ENCODE measurements at places on chromosomes 13 and 19.

GRCh38 chr19:48069435-48069834 is 25.6 kb upstream of the CABP5 start:
- no peak for DNase-seq

GRCh38 chr13:75904012-75904411 is 267.9 kb downstream of the LMO7 start:
- DNase-seq = no peak

- no peak for DNase-seq
These were observed 97.4 kb downstream of the ATP8A2 start for GRCh38 chr13:25469169-25469525.

GRCh38 chr13:97549201-97549600 is 115.2 kb downstream of the RAP2A start:
- no peak for DNase-seq

DNA sequence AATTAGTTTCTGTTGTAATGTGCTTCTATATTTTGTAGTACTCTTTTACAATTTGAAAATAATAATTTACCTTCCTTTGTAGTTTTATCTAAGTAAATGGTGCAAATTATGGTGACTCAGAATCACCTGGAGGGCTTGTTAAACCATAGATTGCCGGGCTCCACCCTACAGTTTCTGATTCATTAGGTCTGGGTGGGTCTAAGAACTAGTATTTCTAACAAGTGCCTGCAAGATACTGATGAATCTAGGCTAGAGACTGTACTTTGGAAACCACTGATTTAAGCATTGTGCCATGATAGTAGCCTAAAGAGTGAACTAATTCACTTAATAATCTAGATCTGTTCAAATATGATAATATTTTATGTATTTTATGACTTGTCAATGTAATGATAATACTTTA is 437.4 kb upstream of the SPRY2 start:
- DNase-seq = no peak

DNA sequence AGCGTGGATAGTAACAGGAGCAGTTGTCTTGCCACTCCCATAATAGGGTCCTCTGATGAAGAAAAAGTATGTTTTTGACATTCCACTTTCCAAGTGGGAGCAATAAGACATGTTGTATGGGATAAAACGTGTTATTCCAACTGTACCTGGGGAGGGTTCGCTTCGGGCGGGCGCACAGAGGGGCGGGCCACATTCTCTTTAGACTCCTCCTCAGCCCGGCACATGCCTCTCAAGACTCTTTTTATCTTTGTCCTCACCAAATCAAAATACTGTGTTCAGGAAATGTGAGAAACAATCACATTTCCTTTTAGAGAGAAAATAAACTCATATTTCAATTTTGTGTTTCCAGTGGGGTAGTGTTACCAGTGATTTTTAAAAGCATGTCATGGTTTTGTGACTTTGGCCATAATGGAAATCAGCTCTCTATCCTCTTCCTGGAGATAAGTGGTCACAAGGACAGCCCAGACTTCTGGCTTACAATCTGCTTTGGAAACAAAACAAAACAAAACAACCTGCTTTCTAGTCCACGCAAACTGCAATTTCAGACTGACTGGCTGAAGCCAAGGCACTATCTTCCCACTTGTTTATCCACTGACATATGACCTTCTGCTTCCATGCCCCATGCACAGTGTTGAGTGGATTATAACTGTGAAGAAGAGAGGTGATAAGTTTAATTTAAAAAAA is 276.1 kb downstream of the NALCN start:
- DNase-seq = no peak

DNA sequence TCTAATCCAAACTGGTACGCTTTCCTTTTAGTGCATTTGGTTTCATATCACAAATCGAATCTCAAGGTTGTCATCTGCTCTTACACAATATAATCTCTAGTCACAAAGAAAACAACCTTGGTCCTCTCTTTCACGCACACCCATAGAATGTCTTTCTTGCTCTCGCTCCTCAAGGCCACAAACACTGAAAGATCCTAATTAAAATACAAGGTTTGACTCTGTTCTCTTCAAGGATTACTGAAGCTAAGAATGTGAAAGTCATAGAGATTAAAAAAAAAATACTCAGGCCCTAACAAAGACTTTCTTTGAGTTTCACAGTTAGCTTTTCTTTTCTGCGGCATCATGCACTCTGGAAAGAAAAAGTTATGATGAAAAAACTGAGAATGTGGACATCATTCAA is 891.5 kb downstream of the EFNB2 start:
- no peak for DNase-seq

DNA sequence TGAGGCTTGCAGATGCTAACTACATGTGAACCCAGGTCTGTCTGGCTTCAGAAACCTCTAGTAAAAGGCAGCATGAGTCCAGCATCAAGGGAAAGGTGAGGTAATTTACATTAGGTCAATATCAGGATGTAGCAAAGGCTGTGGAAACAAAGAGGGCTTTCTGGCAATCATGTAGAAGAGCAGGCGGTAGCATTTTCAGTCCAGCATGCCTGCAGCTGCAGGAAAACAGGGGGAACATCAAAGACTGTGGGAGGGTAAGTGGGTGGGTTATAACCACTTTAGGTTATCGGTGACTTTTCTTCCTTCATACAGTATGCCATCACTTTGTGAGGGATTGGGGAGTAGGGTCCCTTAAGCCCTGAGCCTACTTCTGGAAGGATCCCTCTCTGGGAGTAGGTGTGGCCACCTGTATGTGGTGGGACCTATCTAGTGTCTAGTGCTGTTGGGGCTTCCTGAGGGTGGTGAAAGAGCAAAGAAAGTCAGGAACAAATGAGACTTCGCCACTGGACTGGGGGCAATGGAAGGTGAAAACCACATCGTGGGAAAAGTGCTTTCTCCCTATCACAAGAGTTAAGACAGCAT is 10.8 kb downstream of the SUGP2 start:
- DNase-seq = no peak

GRCh38 chr13:25920931-25921330 is 130.9 kb downstream of the SHISA2 start:
- DNase-seq = no peak

- no peak for DNase-seq
These were observed 41.7 kb upstream of the WDFY2 start for GRCh38 chr13:51542346-51543242.

GRCh38 chr19:33676999-33677665 is 55.4 kb downstream of the CHST8 start:
- DNase-seq = no peak

DNA sequence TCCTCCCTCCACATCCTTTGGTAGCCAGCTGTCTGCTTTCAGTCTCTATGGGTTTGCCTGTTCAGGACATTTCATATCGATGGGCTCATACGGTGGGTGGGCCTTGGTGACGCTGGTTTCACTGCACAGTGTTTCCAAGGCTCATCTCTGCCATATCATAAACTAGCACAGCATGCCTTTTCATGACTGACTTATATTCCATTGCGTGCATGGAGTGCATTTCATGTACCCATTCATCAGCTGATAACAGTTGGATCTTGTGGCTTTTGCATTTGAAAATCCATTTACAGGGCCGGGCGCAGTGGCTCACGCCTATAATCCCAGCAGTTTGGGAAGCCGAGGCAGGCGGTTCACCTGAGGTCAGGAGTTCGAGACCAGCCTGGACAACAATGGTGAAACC is 69.9 kb downstream of the TDRD12 start:
- DNase-seq = no peak

DNA sequence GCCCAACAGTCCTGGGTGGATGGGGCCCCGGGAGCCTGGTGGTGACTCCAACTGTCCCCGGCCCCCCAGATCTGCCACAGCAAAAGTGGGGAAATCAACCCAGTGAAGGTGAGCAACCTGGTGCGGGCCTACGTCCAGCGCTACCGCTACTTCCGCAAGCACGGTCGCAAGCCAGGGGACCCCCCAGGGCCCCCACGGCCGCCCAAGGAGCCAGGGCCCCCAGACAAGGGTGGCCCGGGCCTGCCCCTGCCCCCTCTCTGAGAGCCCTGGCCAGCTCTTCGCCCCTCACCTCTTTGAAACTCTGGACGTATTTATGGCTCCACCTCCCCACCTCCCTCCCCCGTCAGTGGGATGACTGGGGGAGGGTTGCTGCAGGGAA is 7.5 kb downstream of the IRF3 start:
- DNase-seq = no peak
